NCI-H2081 treated with DMSO at 0.1 percent for 48 hours (cell line): ENCODE measurements at places on chromosomes 1 and 21.

- DNase-seq, result no peak
These were observed 3.1 kb downstream of the CSF3R start for GRCh38 chr1:36479505-36480051.

- no peak for DNase-seq
These were observed 15.8 kb upstream of the S100A11 start for GRCh38 chr1:152052606-152053005.

- DNase-seq, result no peak
These were observed 112.7 kb downstream of the RUNX1 start for GRCh38 chr21:34936371-34936789.

GRCh38 chr1:83967336-83967735 is 31.6 kb downstream of the TTLL7 start:
- no peak for DNase-seq

GRCh38 chr1:62107923-62108322 is 86.7 kb upstream of the L1TD1 start:
- DNase-seq, result no peak

GRCh38 chr1:7298145-7298544 is 473.0 kb upstream of the VAMP3 start:
- no peak for DNase-seq

DNA sequence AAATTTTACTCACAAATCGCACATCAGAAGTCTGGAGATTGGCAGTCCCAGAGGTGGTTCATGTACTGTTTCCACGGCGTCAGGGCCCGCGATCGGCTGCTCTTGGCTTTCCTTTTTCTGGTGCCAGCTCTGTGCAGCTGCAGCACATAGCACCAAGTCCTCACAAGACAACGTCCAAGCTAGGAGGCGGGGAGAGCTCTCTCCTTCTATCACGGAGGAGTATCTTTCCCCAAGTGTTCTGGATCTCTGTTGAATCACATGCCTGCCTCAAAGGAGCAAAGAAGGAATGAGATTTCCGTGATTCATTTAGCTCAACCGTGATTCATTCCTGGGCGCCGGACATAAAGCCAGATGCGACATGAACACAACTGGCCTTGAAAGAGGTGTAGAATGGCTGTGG is 25.5 kb downstream of the MT1HL1 start:
- no peak for DNase-seq

GRCh38 chr1:100606438-100606837 is 68.5 kb downstream of the GPR88 start:
- DNase-seq, result no peak

DNA sequence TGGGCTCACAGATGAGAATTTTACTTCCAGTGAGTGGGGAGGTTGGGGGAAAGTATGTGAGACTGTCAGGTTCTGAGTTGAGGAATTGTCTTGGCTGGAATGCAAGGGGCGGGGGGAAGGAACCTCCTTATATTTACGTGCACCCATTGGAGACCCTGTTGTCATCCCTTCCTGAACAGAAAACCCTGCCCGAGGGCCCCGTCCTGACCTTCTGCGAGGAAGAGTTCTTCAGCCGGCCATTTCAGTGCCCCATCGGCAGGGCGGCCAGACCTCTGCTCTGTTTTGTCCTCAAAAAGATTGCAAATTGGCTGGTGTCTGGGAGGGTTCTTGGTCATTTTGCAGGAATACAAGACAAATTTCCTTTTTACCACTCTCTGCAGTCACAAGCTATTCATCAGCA is 7.1 kb downstream of the KIF26B start:
- no peak for DNase-seq

DNA sequence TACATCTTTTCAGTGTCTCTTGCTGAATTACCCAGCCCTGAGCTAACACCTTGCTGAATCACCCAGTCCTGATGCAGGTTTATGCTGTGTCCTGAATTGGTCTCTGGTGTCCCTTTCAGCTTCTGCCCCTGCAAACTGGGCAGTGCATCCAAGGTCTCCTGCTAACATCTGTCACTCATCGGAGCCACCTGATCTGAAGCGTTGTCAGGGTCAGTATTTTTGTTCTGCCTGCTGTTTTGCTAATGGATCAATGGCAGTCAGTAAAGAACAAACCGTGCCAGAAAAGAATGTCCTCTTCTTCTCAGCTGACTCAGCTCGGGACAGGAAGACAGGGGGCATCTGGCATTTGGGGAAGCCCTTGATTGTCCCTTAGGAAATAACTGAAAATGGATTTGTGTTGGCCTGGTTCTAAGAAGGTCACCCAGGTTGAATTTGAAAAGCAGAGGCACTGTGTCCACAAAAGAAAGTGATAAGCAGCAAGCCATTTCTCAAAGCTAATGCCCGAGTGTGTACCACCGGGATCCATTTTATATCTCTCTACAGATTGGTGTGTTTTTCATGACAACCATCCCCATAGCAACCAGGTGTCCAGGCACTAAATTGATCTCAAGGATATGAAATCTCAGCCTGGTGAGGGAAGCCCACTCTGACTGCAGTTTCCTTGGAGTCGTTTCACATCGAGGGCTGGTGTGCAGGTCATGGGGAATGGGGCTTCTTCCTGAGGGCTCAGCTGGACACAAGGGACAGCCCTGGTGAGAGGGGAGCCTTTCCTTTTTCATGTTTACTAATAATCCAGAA is 109.7 kb upstream of the IRF2BP2 start:
- DNase-seq, result no peak

- DNase-seq, result no peak
These were observed 57.9 kb downstream of the SLC37A1 start for GRCh38 chr21:42571391-42572150.
